ENCODE measurements at places on chromosomes 2 and 18.

DNA sequence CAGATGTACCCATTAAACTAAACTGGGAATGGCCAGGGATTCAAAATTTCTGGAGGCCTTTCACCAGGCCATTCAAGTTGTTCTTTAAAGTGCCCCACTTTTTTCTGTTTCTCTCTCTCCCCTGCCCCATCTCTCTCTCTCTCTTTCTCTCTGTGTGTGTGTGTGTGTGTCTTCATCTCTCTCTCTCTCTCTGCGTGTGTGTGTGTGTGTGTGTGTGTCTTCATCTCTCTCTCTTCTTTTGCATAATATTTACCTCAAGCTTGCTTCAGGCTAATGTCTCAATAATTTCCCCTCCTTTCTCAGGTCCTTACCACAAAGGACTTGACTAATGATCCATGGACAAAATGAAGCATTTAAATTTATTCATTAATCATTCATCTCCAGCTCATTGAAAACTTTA lies 164.2 kb upstream of the KLHL14 start:
- DNase-seq, result no peak

DNA sequence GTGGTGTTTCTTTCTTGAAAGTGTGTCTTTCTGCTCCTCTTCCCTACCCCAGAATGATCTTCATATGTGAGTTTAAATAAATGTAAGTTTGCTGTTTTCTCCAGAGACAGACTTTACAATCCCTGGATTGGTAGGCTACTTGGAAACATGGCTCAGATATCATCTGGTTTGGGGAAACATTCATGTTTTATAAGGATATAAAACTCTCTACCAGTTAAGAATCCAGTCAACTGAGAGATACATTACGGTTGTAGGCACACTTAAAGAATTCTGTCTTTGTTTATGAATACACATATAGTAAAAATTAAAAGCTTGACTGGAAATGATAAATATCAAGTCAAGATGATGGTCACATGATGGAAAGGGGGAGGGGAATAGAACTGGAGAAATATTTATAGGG lies 739.3 kb downstream of the SLC4A3 start:
- no peak for DNase-seq

- DNase-seq, result no peak
Observed at GRCh38 chr2:3633982-3634595, 23.9 kb upstream of the ALLC start.

- DNase-seq, result no peak
Observed at GRCh38 chr2:1421731-1422130, 8.5 kb downstream of the TPO start.

DNA sequence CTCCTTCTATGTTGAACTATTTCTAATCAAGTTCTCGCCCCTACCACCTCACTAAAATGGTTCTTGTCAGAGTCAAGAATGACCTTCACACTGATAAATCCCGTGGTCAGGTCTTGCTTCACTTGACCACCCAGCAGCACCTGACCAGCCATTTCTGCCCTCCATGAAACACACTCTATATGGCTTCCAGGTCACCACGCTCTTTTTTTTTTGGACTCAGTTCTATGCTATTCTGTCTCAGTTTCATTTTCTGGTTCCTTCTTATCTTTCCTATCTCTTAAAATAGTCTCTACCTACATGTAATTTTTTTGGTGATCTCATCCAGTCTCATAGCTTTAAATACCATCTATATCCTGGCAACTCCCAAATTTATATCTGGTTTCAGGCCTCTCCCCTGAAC lies 11.4 kb downstream of the EIF2AK3 start:
- DNase-seq, result no peak

GRCh38 chr2:77328134-77328931 lies 193.8 kb downstream of the LRRTM4 start:
- no peak for DNase-seq

DNA sequence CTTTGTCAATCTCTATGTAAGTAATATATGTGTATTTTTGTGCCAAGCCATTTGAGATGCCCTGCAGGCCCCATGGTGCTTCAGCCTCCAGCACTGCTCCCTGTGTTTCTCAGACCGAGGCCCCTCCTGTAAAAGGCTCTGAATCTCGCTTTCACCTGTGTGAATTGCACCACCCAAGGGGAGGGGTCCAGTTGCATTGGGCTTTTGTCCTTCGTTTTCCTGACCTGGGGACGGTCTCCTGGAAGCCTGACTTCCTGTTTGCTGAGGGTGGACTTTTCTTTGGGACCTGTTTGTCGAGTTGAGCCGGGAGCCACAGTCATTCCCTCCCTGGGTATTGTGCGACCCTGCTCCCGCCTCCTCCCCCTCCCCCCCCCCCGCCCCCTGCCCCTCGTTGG lies 48.9 kb downstream of the AGAP1 start:
- no peak for DNase-seq

DNA sequence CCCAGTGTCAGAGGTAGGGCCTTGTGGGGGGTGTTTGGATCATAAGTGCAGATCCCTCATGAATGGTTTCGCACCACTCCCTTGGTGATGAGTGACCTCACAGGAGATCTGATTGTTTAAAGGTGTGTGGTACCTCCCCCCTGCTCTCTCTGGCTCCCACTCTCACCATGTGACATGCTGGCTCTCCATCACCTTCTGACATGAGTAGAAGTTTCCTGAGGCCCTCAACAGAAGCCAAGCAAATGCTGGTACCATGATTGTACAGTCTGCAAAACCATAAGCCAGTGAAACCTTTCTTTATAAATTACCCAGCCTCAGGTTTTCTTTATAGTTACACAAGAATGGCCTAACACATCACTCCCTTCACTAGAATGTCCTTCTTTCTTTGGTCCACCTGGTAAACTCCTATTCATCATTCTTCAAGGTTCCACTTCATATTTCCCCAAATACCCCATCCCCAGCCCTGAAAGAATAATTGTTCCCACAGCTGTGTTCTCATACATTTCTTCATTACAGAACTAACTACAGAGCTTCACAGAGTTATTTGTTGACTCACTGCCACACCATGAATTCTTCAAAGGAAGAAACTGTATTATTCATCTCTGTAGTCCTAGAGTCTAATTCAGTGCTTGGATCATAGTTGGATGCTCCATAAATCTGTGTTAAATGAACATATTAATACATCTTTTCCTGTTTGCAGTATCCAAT lies 81.2 kb upstream of the STK17B start:
- no peak for DNase-seq

- no peak for DNase-seq
Observed at GRCh38 chr2:197010200-197011020, 83.9 kb upstream of the PGAP1 start.

GRCh38 chr2:67256892-67257291 lies 140.2 kb upstream of the ETAA1 start:
- no peak for DNase-seq

DNA sequence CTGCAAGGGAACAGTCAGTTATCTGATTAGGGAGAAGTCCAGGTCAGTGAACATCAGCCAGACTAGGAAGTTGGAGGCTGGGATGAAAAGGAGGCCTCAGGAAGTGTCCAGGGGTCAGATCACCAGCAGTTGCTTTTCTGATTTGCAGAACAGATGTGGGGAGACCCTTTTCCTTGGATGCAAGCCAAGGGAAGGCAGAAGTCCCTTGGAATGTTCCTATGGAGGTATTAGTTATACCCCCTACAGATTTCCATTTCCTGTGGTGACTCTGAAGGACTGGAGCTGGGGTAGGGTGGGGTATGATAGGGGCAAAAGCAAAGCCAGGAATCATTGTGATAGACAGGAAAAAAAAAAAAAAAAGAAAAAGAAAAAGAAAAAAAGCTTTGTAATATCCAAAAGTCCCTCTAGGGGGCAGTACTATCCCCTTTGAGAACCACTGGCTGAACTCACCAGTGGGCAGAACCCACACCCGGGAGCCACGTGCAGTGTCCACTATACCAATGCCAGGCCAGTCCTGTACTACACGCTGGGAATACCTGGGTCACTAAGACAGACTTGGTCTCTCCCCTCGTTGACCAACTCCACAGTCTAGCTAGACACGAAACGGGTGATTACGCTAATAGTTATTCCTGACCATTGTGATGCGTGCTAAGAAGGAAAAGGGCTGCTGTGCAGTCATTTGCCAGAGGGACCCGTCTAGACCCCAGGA lies 7.4 kb downstream of the DYSF start:
- peak; percentile 10 for DNase-seq

- DNase-seq, result no peak
Observed at GRCh38 chr2:3094999-3095958, 282.3 kb downstream of the EIPR1 start.

DNA sequence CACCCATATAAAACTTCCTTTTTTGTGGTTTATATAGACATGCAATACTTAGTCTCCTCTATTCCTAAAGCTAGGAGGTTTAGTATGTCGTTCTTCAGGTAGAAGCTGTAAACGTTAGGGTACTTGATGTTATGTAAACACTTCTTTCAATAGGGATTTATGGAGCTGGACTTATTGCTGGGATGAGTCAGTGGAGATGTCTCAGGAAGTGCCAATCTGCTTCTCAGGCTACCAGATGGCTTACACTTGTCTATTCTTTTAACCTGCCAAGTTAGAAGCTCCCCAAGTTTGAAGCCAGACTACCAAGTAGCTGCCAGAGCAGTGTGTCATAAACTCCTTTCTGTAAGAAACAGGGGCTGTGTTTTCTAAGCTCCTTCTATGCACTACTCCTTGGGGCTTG lies 756.5 kb upstream of the LRRTM1 start:
- no peak for DNase-seq

DNA sequence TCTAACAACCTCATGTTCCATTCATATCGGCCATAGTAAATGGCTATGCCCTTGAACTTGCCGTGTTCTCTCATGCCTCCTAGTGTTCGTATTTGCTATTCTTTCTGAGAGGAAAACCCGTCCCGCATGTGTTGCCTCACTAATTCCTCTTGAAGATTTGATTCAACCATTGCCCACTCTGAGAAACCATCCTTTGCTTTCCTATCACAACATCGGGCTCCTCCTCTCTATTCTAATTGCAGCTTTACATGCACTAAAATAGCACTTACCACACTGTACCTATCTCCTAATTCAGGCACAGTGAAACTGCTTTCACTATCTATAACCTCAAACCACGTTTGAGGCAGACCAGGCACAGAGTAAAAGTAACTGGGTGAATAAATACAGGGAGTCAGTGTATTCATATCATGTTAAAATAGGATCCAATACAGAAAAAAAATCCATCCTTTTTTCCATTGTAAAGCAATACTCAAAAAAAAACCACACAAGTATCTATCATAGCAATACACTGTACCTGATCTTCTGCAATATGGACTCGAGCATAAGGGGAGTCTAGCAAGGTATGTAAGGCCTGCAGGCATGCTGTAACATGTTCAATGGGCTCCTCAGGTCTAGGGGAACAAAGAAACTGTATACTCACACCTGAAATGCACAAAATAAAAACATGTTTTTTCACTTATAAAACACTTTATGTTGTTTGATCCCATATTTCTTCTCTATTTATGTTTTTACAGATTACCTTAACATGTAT lies 39.0 kb upstream of the STRN start:
- DNase-seq, result no peak

GRCh38 chr2:31992934-31993333 lies 17.9 kb downstream of the MEMO1 start:
- DNase-seq, result no peak

DNA sequence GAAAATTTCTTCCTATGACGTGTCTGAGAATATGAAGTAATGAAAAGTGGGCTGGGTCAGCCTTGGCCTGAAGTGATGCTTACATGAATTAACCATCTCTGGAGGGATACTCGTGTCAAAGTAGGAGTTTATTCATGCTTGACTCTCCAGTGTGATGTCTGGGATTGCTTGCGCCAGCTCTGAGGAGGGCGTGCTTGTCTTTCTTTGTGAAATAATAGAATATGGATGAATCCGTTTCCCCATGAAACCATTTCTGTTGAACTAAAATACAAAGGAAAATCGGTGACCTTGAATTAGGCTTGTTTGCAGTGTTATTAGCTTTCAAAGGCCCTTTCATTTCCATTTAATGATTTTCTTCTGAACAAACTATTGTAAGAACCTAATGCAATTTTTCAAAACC lies 77.9 kb downstream of the EML6 start:
- DNase-seq, result no peak

DNA sequence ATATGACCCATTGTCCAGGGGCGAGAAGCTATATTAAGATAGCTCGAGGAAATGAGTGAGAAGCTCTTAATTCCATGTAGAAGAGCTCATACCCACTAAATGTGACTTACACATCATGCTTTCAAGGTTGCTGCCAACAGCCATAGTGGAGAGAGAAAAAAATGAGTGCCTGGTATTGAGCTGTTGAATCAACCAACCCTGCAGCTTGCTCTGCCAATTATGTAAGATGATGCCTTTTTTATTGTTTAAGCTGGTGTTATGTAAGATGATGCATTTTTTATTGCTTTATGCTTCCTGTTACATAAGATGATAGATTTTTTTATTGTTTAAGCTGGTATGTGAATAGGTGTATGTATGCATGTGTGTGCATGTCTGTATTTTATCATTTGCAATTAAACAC lies 228.2 kb downstream of the CCDC178 start:
- DNase-seq, result no peak

GRCh38 chr2:45028276-45028675 lies 19.0 kb upstream of the SIX2 start:
- DNase-seq, result no peak

DNA sequence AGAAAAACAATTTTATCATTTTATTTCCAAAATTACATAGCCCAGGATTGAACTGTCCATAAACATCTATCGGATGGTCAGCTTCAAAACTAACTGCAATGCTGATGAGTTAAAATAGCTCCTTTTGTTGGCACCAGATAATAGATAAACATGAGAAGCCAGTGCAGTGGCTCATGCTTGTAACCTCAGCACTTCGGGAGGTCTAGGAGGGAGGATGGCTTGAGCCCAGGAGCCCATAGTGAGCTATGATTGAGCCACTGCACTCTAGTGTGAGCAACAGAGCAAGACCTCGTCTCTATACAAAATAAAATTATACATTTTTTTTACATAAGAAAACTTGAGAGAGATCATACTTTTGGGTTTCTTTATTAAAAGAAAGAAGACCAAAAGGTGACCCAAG lies 34.6 kb upstream of the IMPA2 start:
- DNase-seq, result no peak

DNA sequence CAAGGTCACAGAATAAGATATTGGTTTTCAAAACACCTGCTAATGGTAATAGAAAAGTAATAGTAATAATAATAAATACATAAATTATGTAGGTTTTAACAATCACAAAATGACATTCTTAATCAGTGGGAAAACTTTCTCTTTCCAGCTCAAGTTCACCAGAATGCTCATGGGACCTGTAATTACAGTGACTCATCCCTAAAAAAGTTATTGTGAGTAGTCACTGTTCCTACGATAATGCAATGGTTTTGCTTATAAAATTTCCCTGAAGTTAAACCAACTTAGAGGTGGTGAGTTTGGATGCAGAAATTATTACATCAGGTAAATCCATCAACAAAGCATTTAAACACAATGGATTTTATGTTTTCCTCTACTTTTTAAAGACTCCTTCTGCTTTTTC lies 502.3 kb downstream of the PID1 start:
- DNase-seq, result peak; percentile 56

GRCh38 chr2:28664120-28664842 lies 87.3 kb upstream of the PPP1CB start:
- DNase-seq, result no peak

DNA sequence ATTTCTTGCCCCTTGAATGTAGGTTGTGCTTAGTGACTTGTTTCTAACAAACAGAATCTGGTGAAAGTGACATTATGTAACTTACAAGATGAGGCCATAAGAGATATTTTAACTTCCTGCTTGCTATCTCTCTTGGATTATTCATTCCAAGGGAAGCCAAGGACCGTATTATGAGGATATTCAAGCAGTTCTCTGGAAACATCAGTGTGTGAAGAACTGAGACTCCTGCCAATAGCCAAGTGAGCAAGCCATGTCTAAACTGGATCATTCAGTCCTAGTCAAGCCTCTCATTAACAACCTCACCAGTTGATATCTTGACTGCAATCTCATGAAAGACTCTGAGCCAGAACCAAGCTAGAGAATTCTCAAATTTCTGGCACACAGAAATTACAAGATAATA lies 765.1 kb upstream of the SLC8A1 start:
- no peak for DNase-seq
